ENCODE measurements at places on chromosomes 3 and 15.

DNA sequence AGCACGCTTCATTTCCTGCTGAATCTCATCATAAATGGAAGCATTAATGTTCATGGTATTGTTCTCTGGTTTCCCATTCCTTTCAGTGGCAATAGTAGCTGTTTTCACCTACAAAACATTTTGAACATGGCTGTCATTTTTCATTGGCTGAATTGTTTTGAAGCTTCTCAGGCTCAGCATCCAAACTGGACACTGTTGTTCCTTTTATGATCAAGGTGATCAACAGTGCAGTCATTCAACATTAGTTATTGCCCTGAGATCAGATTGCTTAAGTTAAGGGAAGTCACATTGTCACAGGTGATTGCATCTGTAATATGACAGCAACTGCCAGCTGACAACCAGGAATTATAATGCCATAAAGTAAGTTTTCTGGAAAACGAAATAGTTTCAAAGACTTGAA, 46.9 kb downstream of the SATB1 start:
- peak; percentile 29 for DNase-seq

GRCh38 chr15:99732124-99732750, 1.0 kb downstream of the LYSMD4 start:
- no peak for DNase-seq

- DNase-seq: no peak
Measured at GRCh38 chr15:65263313-65263712, 23.4 kb downstream of the PARP16 start.

DNA sequence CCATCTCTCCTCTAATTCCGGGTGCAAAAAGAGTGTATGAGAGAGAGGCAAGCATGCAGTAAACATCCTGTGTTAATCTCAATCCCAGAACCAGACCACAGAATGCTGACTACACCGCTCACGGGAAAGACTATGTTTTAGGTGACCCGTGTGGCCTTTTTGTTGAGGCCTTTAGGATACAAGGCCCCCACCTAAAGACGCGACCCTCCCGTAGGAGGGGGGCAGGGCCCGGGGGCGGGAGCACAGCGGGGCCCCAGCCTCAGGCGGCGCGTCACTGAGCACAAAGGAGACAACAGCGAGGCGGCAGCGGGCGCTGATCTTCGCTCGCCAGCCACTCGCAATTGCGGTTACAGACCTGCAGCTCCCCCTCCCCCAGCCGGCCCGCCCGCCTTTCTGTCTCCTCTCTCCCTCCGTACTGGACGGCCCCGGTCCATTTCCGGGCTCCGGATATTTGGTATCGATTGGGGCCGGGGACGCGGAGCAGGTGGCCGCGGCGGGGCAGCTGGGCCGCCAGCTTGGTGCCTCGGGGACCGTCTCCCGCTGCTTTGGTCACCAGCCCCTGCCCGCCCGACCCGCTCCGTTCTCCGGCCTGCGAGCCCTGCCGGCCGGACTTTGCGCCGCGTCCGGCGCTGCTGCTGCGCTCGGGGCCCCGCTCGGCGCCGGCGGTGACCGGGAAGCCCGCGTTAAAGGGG, at the start of gene CCDC50:
CCDC50 (plus strand) TSS at position 433 of the 692 bp plus-strand sequence. CDS start 281 bp downstream, outside the sequence.
- peak; percentile 71 for DNase-seq

GRCh38 chr15:83653639-83654378, at the start of gene ADAMTSL3:
Gene ADAMTSL3 (plus strand): TSS chr15:83654123. CDS start chr15:83655762, 1,639 bp downstream.
- DNase-seq: no peak

GRCh38 chr3:116896116-116896515, 186.5 kb downstream of the TUSC7 start:
- DNase-seq: no peak

- DNase-seq: no peak
Measured at GRCh38 chr3:195113536-195114425, 157.2 kb downstream of the XXYLT1 start.

DNA sequence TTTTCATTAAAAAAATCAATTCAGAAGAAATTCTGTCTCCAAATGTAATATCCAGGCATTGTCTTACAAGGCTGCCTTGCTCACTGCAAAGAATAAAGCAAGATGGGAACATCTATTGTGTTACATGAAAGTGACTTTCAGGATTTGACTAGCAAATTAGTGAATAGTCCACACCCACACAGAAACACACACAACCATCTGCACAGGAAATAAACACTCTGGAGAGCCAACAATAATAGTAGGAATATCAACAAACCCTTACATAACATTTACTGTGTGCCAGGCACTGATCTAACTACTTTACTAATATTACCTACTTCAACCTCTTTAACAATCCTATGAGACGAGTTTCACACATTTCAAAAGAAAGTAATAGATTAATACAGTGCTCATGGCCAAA, 28.9 kb upstream of the ZNF385D start:
- DNase-seq: no peak

GRCh38 chr3:23728601-23729117, 77.1 kb upstream of the UBE2E1 start:
- no peak for DNase-seq

GRCh38 chr3:158713094-158713499, 19.2 kb downstream of the RARRES1 start:
- DNase-seq: no peak

GRCh38 chr3:119420196-119420595, 43.2 kb downstream of the TMEM39A start:
- no peak for DNase-seq

GRCh38 chr3:87173776-87174175, 53.3 kb upstream of the CHMP2B start:
- no peak for DNase-seq

DNA sequence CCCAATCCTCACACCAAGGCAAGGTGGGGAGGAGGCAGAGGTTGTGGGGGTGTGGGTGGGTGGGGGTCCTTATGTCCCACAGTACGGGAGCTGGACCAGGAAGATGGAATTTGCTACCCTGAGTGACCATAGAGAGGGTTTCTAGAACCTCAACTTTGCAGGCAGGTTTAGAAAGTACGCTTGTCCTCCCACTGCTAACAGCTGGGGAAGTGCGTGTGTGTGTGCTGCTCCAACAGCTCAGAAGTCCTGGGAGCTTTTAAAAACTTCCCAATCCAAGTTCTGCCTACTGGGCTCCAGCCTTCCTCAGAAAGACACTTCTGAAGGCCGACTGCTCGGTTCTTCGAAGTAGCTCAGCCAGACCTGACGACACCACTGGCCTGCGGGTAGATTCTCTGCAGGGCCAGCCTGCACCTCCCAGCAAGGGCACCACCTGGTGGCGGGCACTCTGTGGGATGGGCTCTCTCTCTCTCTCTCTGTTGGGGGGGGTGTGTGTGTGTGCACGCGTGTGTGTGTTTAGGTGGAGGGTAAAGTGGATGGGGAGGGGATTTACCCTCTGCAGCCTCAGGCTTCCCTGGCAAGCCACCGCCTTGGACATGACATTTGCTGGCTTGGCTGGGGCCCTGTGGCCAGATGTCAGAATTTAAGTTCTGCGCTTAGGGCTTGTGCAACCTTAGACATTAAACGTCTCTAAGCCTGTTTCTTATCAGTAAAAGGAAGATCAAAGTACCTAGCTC, 15.6 kb downstream of the TMEM158 start:
- DNase-seq: peak; percentile 10

DNA sequence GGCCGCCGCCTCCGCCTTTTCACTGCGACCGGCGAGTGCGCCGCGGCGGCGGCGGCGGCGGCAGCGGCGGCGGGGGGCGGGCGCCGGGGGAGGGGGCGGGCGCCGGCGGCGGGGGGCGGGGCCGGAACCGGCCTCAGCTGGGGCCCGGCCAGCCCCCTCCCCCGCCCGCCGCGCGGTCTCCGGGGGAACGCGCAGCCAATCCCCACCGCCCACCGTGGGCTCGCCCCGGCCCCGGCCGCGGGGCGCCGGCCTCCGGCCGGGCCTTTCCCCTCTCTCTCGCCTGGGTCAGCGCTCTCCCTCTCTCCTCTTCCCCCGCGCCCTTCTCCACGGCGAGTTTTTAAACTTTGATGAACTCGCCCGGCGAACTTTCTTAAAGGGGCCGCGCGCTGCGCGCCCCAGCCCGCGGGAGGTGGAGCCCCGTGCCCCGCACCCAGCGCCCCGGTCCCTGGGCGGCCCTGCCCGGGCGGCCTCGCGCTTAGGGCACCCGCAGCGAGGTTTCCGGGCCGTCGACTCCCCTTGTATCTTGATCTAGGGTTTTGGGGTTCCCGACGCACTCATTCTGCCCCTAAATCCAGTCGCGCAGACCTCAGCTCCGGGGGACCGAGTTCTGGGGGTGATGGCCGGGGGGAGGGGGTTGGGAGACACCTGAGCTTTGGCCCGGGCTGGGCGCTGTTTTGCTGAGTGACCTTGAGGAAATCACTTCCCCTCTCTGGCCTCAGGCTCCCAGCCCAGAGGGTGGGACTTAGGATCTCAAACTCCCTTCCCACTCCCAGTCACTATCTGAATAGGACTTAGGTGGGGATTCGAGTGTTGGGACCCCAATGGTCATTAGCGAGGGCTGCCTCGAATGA, at the start of gene RBPMS2:
RBPMS2 (minus strand) TSS at position 39 of the 851 bp plus-strand sequence. CDS start 270 bp downstream, outside the sequence.
- DNase-seq: no peak

- DNase-seq: no peak
Measured at GRCh38 chr3:134313847-134314587, 60.2 kb downstream of the AMOTL2 start.

- DNase-seq: no peak
Measured at GRCh38 chr3:127762077-127762786, 60.1 kb downstream of the MGLL start.

- no peak for DNase-seq
Measured at GRCh38 chr15:100733101-100733842, 130.9 kb downstream of the ASB7 start.

- DNase-seq: no peak
Measured at GRCh38 chr3:190607021-190607420, 93.1 kb downstream of the IL1RAP start.

DNA sequence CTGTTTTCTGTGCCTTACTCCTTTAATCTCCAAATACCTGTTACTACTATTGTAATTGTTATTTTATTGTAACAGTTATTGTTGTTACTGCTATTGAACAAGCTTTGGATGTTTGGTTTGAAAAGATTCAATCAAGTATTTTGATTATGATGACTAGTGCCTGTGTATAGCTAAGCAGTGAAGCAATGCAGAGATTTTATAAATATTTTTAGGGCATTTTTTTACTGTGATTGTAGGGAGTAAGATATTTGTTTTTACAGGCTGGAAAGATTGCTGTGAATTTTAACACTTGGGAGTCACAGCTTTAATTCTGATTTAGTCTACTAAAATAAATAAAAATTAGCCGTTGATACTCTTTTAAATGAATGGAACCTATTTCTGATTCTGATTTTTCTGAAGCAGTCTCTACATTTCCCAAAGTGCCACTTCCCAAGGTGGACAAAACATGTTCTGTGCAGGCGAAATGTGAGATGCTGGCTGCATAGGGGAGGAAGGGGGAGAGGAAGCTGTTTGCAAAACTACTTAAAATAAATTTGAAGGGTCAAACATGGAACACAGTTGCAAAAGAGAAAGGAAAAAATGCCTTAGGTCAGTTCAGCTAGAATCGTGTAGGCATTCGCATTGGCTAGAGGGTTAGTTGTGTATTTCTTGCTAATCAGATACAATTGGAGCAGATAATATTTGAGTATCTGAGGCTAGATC, 25.7 kb downstream of the EEFSEC start:
- no peak for DNase-seq

DNA sequence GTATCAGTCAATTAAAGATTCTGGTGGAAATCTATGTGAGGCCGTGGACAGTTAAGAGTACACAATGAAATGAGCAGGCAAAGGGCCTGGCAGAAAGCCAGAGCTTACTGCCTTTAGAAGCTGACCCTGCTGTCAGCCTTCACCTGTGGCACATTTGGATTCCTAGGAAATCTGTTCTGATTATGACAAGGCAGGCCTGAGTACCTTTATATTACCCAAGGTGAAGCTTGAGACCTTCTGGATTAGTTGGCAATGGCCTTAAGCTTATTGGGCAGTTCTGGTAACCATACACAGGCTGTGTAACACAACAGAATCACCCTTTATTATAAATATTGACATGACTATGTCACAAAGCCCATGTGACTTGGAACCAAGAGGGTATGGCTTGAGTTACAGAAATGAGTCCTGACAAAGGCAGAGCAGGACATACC, 43.2 kb downstream of the NBEAL2 start:
- DNase-seq: no peak

- no peak for DNase-seq
Measured at GRCh38 chr15:80778621-80778963, 578 bp upstream of the CEMIP start.

DNA sequence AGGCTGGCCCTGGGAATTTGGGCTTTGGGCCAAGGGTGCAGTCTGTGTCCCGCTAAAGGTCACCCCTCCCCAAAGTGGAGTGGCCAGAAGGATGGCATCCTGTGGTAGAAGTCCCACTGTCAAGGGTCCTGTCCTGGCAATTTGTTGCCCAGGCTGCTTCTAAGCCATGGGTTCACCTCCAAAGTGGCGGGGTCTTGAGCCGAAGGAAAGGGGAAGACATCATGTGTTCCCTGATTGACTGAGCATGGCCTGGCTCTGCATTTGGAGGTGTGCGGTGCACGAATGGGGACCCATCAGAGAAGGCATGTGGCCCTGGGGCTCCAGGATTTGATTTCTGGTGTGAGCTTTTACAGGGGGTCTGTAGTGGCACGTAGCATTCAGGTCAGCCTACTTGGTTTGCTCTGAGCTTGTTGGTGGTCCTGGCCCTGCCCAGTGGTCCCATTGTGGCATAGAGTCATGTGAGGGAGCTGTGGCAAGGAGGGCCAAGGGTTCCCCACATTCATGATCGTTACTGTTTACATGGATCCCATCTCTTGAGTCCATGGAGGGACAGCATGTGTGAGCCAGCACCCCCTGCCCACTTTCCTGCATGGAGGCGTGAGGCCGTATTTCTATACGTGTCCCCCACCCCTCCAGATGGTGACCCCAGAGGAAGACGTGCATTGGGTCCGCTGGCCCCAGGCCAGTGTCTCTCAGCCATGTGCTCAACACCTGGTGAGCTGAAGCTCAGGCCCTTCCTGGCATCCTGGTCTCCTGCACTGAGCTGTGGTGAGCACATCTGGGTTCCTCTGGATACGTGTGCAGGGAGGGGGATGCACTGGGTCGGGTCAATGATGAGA, 225.1 kb downstream of the SNRPN start:
- no peak for DNase-seq

GRCh38 chr3:55804170-55805095, 317.3 kb upstream of the WNT5A start:
- DNase-seq: no peak

DNA sequence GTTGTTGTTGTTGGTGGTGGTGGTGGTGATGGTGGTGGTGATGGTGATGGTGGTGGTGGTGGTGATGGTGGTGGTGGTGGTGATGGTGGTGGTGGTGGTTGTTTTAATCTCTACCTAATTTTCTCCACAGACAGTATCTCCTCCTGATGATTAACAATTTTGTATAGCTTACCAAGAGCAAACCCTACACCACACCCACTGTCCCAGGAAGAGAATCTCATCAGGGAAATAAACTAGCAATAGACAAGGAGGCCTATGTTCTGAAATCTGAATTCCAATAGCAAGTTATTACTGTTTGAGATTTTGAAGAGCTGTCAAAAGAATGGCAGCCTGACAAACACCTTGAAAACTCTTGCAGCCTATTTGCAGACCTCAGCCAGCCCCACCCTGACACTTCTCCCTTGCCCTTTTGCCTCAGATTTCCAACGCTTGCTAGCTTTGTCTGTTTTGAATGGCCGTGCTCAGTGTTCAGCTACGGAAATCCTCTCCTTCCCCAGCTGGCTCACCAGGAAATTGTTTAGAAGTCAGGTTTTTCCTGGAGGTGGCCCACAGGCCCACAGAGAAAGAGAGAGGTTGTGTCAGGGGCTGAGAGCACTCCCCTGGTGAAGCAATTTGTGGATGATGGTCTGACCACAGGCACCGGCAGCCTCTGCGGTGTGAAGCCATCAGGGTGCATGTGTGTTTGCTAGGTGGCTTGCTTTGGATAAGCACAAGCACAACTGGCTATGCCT, 101.6 kb downstream of the MAGI1 start:
- DNase-seq: no peak

Data from NCI-H510A (cell line).